ENCODE measurements at places on chromosomes 11 and 22.
A peak's percentile ranks its signal among the peaks of the same experiment; 100 is the strongest.

DNA sequence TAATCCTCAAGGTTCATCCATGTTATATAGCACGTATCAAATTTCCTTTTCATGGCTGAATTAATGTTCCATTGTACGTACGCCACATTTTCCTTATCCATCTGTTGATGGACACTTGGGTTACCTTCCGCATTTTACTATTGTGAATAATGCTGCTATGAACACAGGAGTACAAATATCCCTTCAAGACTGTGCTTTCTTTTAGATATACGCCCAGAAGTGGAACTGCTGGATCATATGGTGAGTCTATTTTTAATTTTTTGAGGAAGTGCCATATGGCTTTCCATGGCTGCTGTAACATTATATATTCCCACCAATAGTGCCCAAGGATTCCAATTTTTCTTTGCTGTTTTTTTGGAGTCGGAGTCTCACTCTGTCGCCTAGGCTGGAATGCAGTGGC, 6.0 kb downstream of the MRPL40 start:
- DNase-seq: no peak

DNA sequence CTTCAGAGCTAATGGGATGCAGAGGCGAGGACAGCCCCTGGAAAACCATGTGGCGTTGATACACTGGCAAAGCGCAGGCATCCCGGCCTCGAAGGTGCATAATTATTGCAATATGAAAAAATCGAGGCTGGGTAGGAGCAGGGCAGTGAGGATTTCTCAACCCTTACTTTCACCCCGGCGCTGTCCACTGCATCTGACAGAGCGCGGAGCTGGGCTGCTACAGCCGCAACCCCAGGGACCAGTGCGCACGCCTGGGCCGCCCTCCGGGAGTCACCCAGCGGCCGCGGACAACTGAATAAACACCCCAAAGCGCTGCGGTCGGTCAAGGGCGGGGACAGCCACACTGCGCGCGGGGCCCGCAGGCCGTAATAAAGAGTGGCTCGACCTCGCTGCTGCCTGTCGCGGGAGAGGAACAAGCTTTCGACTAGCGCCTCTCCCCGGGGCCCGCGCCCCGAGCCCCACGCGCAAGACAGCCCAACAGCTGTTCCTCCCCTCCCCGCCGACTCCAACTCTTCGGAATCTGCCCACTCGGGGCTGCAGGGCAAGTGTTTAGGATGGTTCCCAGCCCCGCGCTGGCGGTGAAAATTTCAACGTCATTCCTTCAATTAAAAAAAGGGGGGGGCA, 3.6 kb upstream of the WT1 start:
- no peak for DNase-seq

DNA sequence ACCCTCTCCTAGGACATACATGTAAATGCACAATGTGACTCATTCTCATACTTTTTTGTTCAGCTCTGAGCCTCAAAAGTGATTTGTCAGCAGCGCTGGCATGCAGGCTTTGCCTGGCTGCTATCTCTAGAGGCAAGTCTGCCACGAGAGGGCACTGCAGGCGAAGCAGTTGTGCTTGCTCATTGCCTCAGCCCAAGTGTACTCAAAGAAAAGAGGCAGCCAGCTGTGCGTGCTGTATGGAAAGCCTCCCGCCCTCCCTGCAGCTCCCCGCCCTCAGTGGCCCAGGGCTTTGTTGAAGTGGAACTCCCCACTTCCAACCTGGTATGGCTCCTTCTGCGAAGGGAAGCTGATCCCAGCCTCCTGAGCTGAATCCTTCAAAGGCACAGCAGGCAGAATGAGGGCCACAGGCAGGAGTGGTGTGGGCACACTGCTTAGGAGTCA, 16.3 kb downstream of the SDHAF2 start:
- DNase-seq: peak; percentile 71

GRCh38 chr11:5280582-5281102, 10.9 kb upstream of the HBE1 start:
- DNase-seq: peak; percentile 34

- no peak for DNase-seq
These were observed 128.7 kb downstream of the MPPED1 start for GRCh38 chr22:43540529-43540923.

DNA sequence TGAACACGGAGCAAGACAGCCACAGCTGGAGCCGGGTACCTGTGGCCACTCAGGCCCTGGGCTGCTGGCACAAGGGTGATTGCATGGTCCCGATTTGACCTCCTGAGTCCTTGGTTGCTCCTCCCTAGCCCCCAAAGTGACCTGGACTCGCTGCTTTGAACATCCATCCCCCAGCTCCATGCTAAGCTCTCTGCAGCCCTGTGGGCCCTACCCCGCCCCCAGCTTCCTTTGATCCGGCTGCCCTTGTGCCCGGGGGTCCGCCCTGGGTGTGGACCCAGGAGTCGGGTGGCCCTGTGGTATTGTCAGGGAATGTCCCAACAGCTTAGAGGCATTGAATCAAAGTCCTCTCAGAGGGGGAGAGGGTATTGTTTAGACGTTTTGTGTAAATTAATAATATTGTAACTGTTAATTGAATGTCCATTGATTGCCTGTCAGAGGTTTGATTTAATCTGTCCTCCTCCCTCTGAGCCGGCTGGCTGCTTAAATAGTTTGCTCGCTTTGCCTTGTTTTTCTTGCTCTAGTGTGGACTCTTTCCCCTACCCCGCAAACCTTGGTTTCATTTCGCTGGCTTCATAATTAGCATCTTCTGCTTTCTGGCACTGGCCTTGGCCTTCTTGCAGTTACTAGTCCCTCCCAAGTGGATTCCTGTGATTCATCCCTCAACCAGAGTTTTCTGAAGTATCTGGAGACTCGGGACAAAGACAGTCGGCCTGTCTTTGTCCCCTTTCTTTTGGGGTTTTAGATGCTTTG, 20.7 kb downstream of the GRIK4 start:
- DNase-seq: no peak

- no peak for DNase-seq
These were observed 589 bp upstream of the NDUFC2 start for GRCh38 chr11:78080084-78080817.

DNA sequence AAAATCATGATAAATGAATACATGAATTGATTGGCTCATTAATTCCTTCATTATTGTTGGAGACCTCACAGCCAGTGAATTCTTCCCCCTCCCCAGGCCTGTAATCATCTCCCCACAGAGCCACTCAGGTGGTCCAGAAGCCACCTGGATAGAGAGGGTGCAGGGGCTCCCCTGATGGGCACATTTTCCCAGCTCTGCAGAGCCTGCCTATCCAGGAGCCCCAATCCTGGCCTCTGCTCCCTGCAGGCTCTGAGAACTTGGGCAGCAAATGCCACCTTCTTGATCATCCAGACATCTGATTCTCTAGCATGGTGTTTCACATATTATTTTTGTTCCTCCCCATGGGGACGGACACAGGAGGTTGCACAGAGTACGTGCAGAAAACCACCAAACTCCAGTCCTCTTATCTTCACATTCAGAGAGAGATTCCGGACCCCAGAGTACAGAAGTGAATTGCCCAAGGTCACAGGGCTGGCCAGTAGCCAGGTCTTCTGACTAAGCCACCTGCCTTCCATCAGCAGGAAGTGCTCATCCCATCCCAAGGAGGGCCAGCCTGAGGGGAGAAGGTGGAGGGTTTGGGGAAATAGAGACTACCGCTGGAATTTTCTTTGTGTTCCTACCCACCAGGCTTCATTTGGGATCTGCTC, 348.0 kb downstream of the BUD13 start:
- no peak for DNase-seq

All from NCI-H1930 (cell line).